ENCODE measurements at places on chromosomes 5 and 9. TPM values are rescaled to one million over a fixed set of nuclear protein-coding genes. Genes with fewer than 3 reads are reported as not detected.

DNA sequence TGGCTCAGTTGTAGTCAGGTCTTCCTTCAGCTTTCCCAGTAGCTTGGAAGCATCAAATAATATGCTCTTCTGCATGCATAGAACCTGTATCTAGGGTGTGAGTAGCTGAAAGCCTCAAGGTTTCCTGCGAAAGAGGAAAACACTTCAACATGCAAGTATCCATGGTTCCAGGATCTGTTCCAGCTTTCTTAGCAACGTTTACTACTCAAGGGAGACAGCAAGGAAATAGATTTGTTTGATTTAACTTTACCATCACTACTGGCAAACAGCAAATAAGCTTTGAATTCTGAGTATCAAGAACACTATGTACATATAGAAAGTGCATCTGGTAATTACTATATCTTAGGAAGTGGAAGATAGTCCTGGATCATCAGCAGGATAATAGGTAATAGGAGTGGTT is 341.0 kb downstream of the PRR16 start:
- DNase-seq, result peak; percentile 60

The IL9 gene
- not detected for total RNA-seq

- DNase-seq, result no peak
Measured at GRCh38 chr5:171477666-171478065, 58.2 kb downstream of the FGF18 start.

- DNase-seq, result no peak
Measured at GRCh38 chr9:13082796-13083195, 196.7 kb downstream of the MPDZ start.

GRCh38 chr9:130497139-130497538 is 52.4 kb downstream of the ASS1 start:
- DNase-seq, result no peak

GRCh38 chr5:130024006-130024405 is 119.7 kb downstream of the CHSY3 start:
- peak; percentile 25 for DNase-seq

DNA sequence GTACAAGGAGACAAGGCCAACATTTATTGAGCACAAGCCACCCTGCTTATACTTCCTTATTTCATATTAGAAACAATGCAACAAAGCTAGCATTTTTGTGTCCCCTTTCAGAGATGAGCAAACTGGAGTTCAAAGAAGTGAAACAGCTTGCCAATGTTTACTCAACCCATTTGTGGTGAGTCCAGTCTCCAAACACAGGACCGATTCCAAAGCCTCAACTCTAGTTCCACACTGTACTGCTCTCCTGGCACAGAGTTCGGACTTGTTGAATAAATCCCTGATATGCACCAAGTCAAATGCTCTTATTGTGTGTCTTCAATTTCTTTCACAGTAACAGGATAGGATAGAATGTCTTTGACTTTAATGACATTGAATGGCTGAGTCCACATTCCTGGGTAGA is 604.8 kb upstream of the BRINP1 start:
- DNase-seq, result no peak

GRCh38 chr9:19498015-19498414 is 89.2 kb downstream of the ACER2 start:
- no peak for DNase-seq

The C5orf58 gene
- total RNA-seq, result not detected

The SPINK13 gene
- total RNA-seq, result not detected

The FRMD3 gene
- 34.1 TPM for total RNA-seq

GRCh38 chr9:133979273-133979920 is 12.7 kb downstream of the VAV2 start:
- peak; percentile 54 for DNase-seq

The PCDHGB6 gene
- total RNA-seq, result 3.0 TPM

- DNase-seq, result no peak
Measured at GRCh38 chr9:14079440-14079839, 234.5 kb downstream of the NFIB start.

- DNase-seq, result no peak
Measured at GRCh38 chr5:171863935-171864334, 78.3 kb downstream of the SMIM23 start.

The HTR1A gene
- total RNA-seq, result not detected

DNA sequence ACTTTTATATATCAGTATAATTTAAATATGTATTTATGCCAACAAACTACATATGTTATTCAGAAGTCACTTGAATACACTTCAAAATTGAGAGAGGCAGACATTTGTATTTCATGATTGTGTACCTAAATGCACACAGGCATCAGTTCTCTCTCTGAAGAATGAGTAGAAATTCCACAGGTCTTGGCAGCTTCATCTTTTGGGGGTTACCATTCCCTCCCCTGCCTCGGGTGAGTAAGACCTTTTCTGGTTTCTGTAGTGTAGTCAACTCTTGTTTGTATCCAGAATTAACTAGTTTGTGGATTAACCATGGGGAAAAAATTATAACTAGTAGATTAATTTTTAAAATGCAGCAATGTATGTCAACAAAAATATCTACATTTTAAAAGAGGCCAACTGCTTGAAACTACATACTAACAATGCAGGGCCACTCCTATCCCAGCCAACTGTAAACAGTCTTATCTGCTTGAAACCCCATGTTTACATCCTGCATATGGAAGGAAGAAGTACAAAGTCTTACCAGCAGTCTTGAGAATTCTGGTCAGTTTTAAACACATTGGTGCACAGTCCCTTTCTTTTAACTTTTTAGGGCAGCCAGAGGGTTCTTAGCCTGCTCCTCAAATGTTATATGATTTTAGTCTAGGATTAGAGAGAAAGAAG is 339.6 kb upstream of the KIF2A start:
- DNase-seq, result no peak

- DNase-seq, result peak; percentile 57
Measured at GRCh38 chr5:43313854-43314457, 744 bp upstream of the HMGCS1 start.

The IRX1 gene
- total RNA-seq, result 1.2 TPM

- no peak for DNase-seq
Measured at GRCh38 chr5:58133216-58133615, 326.7 kb downstream of the PLK2 start.

The ENHO gene
- total RNA-seq, result 3.4 TPM

GRCh38 chr9:125758986-125759763 is 12.0 kb downstream of the PBX3 start:
- peak; percentile 54 for DNase-seq

DNA sequence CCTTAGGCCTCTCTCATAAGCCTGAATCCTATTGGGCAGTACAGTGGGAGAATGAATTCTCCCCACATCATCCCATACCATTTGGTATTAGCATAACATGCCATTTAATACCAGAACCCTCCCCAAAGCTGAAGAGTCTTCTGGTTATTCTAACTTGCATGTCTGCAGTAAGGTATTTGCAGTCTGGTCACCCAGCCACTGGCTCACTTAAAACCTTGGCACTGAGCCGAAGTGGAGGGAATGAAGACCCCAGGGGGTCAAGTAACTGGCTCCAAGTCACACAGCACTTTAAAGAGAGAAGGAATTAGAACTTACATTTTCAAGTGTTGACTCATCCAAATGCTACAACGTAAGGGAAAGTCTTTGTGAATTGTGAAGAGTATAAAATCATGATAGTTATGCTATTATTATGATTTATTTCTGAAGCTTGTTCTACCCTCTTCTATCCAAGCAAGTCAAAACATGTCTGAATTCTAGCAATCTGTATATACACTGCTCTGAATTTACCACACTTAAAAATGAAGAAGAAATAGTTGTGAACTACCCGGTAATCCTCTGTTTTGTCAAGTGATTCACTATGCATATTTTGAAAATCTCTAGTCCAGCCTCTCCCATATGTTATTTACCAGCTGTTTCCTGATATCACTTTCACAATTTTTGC is 28.5 kb downstream of the GLRA1 start:
- DNase-seq, result peak; percentile 12

The NEURL1B gene
- 27.3 TPM for total RNA-seq

GRCh38 chr5:136769900-136770684 is 404.7 kb upstream of the TRPC7 start:
- DNase-seq, result peak; percentile 67
